ENCODE measurements at places on chromosomes 4 and X. TPM values are rescaled to one million over a fixed set of nuclear protein-coding genes. Genes with fewer than 3 reads are reported as not detected.

The AREG gene
- total RNA-seq = 1.8 TPM

The HSFX3 gene
- not detected for total RNA-seq

DNA sequence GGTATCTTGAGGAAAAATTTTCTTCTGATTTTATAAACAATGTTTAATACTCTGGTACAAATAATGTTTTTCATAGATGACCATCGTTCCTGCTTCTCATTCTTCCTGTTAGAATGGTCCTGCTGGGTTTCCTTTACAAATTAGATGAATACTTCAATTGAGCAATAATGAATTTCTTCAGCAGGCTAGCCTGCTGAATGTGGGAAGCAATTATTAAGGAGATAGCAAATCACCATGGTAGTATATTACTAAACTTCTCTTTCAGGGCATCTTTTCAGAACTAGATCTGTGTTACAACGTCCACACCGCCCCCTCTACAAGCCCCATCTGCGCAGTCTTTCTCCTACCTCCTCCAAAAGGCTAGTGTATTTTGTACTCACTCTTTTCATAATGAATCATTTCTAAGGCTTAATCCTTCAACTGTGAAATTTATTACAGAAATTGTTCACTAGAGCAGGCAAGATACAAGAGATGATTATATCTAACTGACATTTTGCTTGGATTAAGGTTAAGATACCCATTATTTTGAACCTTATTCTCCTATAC is 38.4 kb downstream of the GPRIN3 start:
- no peak for DNase-seq

DNA sequence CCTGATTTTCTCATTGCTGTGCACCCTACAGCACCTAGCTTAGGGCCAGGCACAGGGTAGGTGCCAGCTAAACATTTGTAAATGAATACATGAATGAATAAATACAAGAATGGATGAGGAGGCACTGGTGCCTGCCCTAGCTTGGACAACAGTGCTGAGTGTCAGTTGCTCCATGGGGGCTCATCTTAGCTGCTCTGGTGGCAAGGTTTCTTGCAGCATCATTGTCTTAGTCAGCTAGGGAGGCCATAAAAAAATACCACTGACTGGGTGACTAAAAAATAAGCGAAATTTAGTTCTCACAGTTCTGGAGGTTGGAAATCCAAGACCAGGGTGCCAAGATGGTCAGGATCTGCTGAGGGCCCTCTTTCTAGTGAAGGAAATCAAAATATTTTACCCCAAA is 31.2 kb downstream of the TMEM31 start:
- DNase-seq = no peak

- no peak for DNase-seq
These were observed 321.9 kb downstream of the HS3ST1 start for GRCh38 chr4:11106759-11107158.

DNA sequence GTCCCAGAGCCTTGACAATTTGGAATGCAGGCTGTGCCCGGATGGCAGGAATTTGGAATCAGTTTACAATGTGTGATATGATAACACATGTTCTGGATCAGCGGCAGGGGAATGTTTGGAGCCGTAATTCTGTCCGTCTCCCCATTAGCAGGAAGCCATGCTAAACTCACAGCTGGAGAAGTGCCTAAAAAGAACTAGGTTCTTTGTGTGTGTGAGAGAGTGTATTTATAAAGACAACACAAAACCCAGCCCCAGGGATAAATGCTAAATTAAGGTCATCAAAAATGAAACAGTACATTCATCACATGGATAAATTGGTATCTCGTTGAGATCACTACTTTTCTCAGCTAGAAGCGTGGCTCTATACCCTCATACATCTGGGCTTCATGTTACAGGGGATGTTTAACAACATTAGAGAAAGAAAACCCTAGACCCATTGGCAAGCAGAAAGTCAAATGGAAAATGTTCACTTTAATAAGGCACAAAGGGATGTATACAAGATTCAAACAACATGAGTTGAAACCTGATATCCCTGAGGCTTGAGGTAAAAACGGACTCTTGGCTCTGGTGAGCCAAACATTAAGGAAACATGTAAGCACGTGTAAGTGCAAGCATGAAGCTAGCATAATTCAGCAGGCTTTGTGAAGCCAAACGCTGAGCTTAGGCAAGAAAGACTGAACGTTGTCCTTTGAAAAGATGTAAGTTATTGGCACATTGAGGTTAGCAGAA is 18.0 kb upstream of the TMEM131L start:
- DNase-seq = no peak

GRCh38 chr4:86484241-86484640 is 109.9 kb upstream of the PTPN13 start:
- no peak for DNase-seq

DNA sequence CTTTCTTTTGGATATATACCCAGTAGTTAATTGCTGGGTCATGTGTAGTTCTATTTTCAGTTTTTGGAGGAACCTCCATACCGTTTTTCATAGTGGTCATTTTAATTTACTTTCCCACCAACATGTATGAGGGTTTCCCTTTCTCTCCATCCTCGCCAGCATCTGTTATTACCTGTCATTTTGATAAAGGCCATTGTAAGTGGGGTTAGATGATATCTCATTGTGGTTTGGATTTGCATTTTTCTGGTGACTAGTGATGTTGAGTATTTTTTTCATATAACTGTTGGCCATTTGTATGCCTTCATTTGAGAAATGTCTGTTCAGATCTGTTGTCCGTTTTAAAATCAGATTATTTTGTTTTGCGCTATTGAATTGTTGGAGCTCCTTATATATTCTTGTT is 28.8 kb upstream of the CXCL2 start:
- no peak for DNase-seq

DNA sequence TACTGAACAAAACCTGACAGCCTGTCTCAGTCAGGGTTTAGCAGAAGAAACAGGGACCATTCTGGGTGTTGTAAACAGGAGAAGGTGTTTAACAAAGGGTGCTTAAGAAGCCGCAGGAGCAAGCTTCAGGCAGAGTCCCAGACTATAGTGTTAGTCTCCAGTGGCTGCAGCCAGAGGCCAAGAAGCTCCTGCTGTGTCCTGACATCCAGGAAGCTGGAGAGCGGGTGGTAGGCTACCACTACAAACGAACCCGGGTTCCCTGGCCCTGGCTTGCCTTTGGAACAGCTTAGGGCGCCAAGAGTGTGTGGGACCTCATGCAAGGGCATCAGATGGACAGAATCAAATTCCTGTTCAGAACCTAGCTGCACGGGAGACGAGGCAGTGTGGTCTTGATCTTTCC is 27.9 kb downstream of the TKTL1 start:
- DNase-seq = no peak

GRCh38 chrX:17291171-17291900 is 83.7 kb upstream of the NHS start:
- DNase-seq = no peak

DNA sequence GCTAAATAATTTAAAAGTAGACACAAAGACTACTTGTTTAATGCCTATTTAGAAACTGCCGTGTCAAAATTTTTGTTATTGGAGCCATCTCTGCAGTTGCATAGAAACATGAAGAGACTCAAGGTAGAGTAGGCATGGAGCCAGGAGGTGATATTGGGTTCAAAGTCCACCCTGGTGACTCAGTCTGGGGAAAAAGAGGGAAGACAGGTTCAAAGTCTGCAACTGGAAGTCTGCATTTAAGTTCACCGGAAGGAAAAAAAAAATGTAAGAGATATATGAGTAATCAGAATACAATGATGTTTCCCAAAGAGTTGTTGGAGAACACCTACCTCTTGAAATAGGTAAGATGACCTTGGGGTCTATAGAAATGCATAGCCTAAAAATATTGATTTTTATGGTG is 67.4 kb upstream of the QRFPR start:
- DNase-seq = no peak

DNA sequence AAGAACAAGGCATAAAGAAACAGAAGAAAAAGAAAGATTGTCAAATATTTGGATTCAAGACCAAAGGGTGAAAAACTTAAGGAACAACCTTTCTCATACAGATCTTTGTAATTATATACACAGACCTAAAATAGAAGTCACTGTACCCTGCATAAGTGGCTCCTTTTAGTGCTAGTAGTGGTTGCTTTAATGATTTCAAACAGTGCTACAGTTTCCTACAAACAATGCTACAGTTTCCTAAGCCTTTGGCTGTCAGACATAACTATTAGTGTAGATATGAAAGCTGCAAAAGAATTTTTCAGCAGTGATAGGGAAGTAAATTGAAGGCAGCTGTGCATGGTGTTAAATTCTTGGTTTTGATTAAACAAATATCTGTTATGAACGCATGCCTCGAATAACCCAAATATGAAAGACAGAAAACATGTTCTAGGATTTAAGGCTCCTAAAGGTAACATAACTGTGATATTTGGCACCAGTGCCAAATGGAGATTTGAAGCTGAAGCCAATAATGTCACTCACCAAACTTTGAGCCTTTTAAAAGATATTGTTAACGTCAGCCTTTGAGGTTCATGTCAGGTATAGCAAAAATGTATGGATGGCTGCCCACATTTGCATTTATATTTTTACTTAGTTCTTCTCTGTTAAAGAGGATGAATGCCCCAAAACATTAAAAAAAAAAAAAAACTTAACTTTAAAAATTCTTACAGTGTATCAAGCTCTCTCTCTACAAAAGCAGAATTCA is 36.6 kb downstream of the SMARCAD1 start:
- DNase-seq = no peak

GRCh38 chr4:158970812-158971211 is 132.1 kb upstream of the RAPGEF2 start:
- no peak for DNase-seq

DNA sequence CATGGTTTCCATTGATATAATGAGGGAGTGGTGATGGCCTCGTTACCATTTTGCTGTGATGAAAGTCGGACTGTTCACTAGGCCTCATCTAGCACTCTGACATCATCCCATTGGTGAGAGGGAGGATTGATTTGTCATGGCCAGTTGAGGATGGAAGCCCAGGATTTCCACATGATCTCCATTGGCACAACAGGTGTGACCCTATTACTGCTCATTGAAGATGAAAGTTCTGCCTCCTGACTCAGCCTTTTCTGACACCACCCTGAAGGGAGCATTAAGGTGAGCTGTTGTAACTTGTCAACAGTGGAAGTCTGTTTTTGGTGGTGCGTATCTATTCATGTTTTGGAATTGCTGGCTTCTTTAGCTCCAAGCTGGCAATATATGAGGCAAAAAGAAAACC is 144.2 kb downstream of the PABPC4L start:
- DNase-seq = no peak

DNA sequence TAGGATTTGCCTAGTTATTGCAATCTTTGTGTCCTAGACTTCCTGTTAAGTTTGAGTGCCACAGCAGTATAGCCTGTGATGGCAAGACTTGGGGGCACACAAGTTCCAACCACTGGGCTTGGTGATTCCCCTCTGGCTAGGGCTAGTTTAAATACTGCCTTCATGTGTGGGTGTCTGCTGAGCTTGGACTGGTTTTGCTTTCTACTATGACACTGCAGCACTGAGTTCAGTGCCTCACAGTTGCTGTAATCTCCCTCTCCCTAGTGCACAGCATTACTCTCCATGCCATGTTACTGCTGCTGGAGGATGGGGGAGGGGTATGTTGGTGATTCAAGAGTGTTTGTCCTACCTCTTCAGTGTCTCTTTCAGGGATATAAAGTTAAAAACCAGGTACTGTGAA is 379.6 kb downstream of the IL15 start:
- DNase-seq = no peak

DNA sequence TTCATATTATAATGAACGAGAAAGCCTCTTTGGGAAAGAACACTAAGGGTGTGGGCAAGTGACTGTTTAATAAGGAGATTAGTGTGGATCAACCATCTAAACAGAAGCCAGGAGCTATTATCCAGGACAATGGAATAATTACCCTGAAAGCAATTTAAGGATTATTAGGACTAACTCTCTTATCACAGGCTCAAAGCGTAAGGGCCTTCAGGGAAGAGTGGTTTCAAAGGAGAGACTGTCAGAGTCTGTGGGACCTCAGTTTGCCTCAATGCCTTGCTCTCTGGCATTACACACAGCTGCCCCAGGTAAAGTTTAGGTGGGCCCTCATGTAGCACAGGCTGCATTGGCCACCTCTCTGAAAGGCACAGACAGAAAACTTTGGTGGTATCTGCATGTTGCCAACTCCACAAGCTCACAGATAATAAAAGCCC is 717.2 kb upstream of the ADGRL3 start:
- DNase-seq = no peak

DNA sequence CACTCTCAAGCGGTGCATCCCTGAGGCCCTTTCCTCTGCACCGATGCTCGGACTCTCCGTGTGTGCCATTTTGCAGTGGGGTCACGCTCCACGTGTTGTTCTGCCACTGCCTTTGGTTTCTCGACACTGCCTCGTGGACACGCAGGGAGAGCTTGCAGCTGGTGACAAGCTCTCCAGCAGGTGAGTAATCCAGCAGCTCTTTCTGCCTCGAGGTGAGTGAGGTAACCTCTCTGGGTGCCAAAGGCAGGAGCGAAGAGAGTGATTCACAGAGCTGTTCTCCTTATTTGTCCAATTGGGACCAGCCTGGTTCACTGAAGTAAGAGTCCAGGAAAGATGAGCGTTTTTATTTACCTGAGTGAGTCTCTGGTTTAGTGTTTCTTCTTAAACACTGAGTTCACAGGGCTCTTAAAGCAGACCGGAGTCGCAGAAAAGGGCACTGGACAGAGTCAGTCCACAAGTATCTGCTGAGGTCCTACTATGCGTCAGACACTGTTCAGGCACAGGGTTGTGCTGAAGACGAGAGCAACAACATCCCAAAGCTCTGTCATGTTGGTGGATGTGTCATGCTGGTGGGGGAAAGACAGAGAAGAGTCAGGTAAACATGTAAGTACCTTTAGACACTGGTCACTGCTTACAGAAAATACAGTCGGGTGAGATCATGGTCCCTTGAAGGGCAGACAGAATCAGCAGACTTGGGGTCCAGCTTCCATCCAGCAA is 61.8 kb downstream of the FHDC1 start:
- DNase-seq = no peak

- DNase-seq = no peak
These were observed 19.1 kb downstream of the PPAT start for GRCh38 chr4:56416349-56416748.

DNA sequence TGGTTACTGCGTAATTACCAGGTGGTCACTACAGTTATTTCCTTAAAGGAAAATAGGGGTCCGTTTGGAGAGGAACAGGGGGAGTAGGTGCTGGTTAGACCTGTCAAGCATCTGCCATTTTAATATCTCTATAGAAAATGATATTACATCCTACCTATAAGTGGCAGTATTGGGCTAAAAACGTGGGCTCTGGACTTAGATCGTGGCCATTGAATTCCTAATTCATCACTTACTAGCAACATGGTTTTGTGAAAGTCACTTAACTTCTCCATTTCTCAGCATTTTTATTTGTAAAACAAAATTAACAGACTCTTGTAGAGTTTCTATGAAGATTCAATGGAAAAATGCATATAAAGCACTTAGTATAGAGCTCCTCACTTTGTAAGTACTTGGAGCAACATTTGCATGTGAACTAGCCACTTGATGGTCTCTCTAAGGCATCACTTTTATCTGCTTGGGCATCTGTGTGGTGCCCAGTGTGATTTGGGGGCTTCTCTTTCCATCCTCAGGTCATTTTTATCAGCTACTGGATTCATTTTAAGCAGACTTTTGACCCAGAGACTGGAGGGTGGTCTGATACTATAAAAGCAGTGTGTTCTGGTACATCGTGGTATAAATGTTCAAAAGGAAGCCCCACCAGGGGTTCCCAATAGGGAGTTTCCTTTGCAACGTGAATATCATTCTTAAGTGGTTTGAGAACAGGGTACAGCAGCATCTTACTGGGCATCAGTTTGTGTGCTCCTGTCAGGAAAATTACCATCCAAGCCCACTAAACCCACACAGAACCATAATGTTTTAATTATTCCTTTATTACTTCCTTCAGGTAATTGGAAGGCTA is 42.7 kb upstream of the RASSF6 start:
- DNase-seq = no peak

Data from urinary bladder (tissue), 4 donors.